Thymus (tissue), 14 donors: ENCODE measurements at places on chromosomes 16 and 17.
A peak's percentile ranks its signal among the peaks of the same experiment; 100 is the strongest.

- no peaks in the 10 kb centered on the region for H3K36me3 ChIP-seq
- H3K27ac ChIP-seq, result peak overlapping the region; percentile 10
- no peak for DNase-seq
- peaks cover 9% of the 10 kb centered on the region for H3K4me1 ChIP-seq
Measured at GRCh38 chr17:68509141-68510057, 2.8 kb upstream of the PRKAR1A start.

DNA sequence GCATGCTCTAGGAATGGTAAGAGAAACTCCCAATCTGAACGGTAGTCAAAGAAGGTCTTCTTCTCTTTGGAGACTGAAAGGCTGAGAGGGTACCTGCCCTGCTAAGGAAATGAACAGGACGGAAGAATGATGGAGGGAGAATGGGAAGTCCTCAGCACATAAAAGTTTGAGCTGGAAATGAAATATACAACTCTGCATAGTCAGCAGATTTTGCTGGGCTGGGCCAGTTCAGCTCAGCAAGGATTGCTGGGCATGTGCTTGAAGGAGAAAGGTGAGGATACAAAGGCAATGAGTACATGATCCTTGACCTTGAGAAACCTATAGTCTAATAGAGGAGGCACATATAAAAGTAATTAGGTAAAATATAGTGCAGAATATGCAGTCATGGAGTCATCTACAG, 669.3 kb downstream of the MAF start:
- no peak overlapping the region for H3K27ac ChIP-seq
- DNase-seq, result no peak
- peaks cover 3% of the 10 kb centered on the region for H3K4me1 ChIP-seq
- H3K27me3 ChIP-seq, result no peaks in the 10 kb centered on the region
- no peak overlapping the region for H3K4me3 ChIP-seq

GRCh38 chr17:73554498-73554897, 89.7 kb downstream of the SDK2 start:
- H3K36me3 ChIP-seq, result no peaks in the 10 kb centered on the region
- no peak overlapping the region for H3K4me3 ChIP-seq
- H3K27me3 ChIP-seq, result peaks cover 7% of the 10 kb centered on the region
- DNase-seq, result no peak
- no peak overlapping the region for H3K27ac ChIP-seq

DNA sequence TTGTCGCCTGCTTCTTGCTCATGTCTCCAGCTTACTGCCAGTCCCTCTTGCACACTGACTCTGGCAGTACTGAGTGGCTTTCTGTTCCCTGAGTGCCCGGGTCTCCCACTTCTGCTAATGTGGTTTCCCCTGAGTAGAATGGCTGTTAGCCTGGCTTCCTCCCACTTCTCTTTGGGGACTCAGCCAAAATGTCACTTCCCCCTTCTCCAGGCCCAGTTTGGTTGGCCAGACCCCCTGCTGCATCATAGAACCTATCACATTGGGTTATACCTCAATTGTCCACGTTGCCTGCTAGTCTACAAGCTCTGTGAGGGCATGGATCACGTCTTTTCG, 304.4 kb downstream of the HS3ST3B1 start:
- no peak overlapping the region for H3K4me3 ChIP-seq
- no peaks in the 10 kb centered on the region for H3K4me1 ChIP-seq
- H3K36me3 ChIP-seq, result no peaks in the 10 kb centered on the region
- DNase-seq, result no peak

DNA sequence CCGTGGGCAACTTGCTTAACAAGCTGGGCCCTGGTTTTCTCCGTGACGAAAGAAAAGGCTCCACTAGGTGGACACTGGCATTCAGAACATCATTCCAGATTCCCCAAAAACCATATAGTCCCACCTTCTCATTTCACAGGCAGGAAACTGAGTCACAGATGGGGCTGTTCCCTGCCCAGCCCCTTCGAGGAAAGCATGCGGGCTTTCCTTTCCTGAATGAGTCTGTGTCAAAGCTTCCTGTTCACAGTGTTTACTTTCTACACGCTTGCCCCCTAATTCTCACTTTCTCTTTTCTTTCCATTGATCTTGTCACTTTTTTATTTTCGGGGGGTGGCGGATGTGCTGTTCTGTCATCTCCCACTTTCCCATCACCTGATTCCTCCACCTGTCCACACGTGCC, 10.3 kb upstream of the LGALS9 start:
- H3K4me1 ChIP-seq, result no peaks in the 10 kb centered on the region
- no peaks in the 10 kb centered on the region for H3K27me3 ChIP-seq
- no peak overlapping the region for H3K4me3 ChIP-seq
- no peak overlapping the region for H3K27ac ChIP-seq
- no peak for DNase-seq
- peaks cover 16% of the 10 kb centered on the region for H3K36me3 ChIP-seq

- no peak overlapping the region for H3K27ac ChIP-seq
- no peak for DNase-seq
- H3K4me3 ChIP-seq, result no peak overlapping the region
- no peaks in the 10 kb centered on the region for H3K27me3 ChIP-seq
Measured at GRCh38 chr16:87409781-87410180, 17.6 kb downstream of the MAP1LC3B start.

DNA sequence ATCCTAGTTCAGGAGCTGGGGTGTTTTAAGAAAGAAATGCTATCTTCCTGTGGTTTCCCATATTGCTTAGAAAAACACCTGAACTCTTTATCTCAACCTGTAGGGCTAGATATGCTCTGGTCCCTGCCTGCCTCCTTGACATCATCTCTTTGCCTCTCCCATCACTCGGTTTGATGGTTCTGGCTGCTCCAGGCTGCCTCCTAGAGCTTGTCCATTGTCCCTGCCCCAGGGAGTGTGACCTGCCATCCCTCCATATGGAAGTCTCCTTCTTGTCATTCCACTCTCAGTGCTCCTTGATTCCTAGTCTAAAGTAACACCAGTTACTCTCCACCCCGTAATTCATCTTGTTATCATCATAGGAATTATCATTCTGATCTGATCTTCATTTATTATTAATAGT, 369.0 kb upstream of the EEF2KMT start:
- no peaks in the 10 kb centered on the region for H3K4me1 ChIP-seq
- H3K27ac ChIP-seq, result no peak overlapping the region
- no peaks in the 10 kb centered on the region for H3K36me3 ChIP-seq
- H3K4me3 ChIP-seq, result no peak overlapping the region
- no peak for DNase-seq

DNA sequence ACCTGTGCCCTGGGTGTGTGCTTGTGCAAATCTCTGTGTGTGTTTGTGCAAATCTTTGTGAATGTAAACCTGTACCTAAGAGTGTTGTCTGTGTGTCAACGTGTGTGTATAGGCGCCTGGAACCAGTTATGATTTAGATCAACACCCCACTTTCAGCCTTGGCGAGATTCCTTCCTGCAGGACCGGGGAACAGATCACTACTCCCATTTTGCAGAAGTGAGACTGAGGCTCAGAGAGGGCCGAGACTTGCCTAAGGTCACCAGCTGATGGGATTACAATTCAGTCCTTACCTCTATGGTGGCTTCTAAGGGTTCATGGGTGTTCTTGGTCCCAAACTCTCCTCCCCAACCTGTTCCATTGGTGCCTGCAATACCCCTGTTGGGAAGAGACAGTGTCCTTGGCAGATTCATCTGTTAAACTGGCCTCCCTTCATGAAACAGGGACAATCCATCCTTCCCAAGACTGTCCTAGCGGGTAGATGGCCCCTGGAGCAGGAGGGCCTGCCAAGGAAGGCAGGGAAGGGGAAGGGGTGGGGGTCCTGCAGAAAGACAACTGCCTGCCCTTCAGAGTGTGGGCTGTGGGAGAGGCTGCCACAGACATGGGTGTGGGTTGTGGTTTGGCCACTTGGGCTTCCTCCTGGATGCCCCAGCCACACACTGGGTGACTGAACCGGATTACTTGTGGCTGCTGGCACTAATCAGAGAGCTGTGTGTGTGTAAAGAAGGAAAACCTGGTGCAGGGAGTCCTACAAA, 6.9 kb upstream of the MAPK7 start:
- no peak overlapping the region for H3K27ac ChIP-seq
- no peaks in the 10 kb centered on the region for H3K27me3 ChIP-seq
- no peaks in the 10 kb centered on the region for H3K36me3 ChIP-seq
- H3K4me3 ChIP-seq, result no peak overlapping the region

DNA sequence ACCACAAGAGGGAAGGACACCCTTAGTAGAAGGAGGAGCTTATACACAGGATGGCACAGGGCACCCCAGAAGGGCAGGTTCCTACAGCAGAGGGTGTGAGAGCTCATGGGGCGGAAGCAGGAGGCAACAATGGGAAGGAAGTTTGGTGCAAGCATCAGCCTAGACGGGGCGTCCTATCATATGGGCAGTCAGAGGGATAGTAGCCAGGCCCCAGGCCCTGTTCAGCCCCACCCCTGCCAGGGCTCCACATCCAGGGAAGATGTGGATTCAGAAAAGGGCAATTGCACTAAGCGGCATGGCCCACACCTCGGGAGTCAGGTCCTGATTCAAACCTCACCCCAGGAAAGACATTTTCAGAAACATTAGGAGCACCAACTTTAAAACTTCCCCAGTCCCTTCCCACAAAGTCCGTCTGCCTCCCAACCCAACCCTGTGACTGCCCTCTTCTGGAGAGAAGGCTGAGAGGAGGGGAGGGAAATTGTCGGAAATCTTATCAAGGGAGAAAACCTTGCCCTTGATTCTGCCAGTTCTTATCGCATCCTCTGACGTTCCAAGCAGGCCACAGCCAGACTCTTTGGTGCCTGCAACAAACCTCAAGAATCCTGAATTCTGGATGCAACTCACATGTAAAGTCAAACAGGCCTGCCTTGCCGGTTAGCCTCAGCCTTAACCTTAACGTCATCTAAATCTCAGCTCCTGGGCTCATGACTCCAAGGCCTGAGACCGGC, 198.8 kb upstream of the CDH5 start:
- DNase-seq, result no peak
- H3K27ac ChIP-seq, result no peak overlapping the region
- H3K4me3 ChIP-seq, result no peak overlapping the region
- no peaks in the 10 kb centered on the region for H3K36me3 ChIP-seq
- H3K4me1 ChIP-seq, result no peaks in the 10 kb centered on the region

- peaks cover 61% of the 10 kb centered on the region for H3K36me3 ChIP-seq
- H3K27ac ChIP-seq, result no peak overlapping the region
- H3K4me1 ChIP-seq, result peaks cover 3% of the 10 kb centered on the region
- no peak overlapping the region for H3K4me3 ChIP-seq
- H3K27me3 ChIP-seq, result no peaks in the 10 kb centered on the region
- no peak for DNase-seq
Measured at GRCh38 chr17:82615084-82616020, 32.9 kb downstream of the WDR45B start.

- no peak for DNase-seq
- H3K27me3 ChIP-seq, result peaks cover 4% of the 10 kb centered on the region
- no peaks in the 10 kb centered on the region for H3K36me3 ChIP-seq
Measured at GRCh38 chr17:74158761-74159160, 44.7 kb upstream of the RPL38 start.

DNA sequence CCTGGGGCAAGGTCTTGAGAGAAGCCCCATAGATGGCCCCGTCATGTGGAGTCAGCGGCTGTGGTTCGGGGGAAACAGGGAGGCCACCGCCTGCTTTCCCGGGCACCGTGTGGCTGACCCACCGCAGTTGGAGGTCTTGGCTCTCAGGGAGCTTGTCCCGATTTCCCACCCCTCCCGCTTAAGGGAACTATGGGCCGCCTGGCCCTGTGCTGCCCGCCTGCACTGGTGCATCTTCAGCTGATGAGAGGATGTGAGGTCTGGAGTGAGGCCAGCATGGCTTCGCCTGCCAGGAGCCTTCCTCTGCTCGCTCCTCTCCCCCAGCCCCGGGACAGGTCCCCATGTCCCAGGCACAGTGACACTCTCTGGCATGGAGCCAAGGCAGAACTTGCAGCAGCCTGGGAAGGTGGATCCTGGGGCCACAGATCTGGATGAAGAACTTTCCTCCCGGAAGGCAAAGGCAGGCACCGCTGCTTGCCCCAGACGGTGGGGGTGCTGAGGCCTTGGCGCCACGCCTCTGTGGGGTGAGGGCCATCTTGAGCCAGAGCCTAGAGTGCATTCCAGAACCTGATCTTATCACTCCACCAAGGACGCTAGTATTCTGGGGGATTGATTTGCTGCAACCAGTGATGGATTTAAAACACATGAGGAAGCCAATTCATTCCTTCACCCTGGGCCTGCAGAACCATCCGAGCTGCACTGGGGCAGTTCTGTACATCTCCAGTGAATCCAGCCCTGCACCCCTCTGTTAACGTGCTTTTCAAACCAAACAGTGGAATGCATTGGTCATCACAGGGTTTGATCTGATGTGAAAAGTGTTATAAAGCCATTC, 178.6 kb upstream of the TNRC6C start:
- no peak for DNase-seq
- no peak overlapping the region for H3K4me3 ChIP-seq
- no peaks in the 10 kb centered on the region for H3K27me3 ChIP-seq
- no peaks in the 10 kb centered on the region for H3K36me3 ChIP-seq
- no peak overlapping the region for H3K27ac ChIP-seq

- H3K4me1 ChIP-seq, result peaks cover 6% of the 10 kb centered on the region
- H3K27ac ChIP-seq, result no peak overlapping the region
- DNase-seq, result no peak
Measured at GRCh38 chr16:83901101-83901500, 2.2 kb downstream of the MLYCD start.

DNA sequence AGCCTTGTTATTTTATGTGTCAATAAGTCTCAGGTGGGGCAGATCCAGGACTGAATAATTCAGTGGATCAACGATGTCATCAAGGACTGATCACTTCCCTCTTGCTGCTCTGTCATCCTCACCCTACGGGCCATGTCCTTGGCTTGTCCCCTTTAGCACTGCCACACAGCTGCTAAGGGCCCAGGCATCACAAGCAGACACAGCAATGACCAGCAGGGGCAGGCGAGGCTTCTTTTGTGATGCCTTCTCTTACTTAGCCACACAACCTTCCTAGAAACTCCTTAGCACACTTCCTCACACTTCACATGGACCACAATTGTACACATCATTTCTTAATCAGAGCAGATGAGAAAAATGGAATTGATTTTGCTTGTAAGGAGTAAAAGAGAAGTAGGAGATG, 356.3 kb upstream of the SOX9 start:
- no peaks in the 10 kb centered on the region for H3K36me3 ChIP-seq
- no peaks in the 10 kb centered on the region for H3K4me1 ChIP-seq
- no peak for DNase-seq
- no peak overlapping the region for H3K27ac ChIP-seq
- no peak overlapping the region for H3K4me3 ChIP-seq
